ENCODE measurements at places on chromosomes 3 and 15. TPM values are rescaled to one million over a fixed set of nuclear protein-coding genes. Genes with fewer than 3 reads are reported as not detected.

GRCh38 chr15:81894061-81894460 is 151.8 kb downstream of the MEX3B start:
- no peak for DNase-seq

- no peak for DNase-seq
Measured at GRCh38 chr15:22902046-22902445, 63.6 kb downstream of the NIPA2 start.

OCA2 gene
- 6.5 TPM for total RNA-seq

IFT122 gene
- total RNA-seq: 74.4 TPM

NBEAL2 gene
- 92.1 TPM for total RNA-seq

- DNase-seq: no peak
Measured at GRCh38 chr3:124768812-124769211, 38.6 kb downstream of the UMPS start.

PLCB2 gene
- 16.9 TPM for total RNA-seq

- DNase-seq: peak; percentile 39
Measured at GRCh38 chr3:139534455-139534812, 5.1 kb downstream of the RBP1 start.

- DNase-seq: no peak
Measured at GRCh38 chr15:28219116-28219515, 102.9 kb downstream of the HERC2 start.

DNA sequence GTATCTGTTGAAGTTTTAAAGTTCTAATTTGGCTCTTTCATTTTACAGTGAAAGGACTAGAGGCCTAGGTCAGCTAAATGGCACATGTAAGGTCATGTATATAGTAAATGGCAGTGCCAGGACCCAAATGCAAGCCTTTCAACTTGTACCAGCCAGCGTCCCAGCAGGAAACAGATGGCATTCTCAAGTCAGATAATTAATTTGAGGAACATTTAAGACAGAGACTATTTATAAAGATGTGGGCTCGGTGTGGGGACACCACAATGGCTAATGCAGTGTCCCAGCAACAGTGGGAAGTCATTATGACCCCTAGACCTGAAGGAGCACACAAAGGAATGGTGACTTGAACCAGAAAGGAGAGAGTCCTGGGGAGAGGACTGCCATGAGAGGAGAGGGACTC is 6.1 kb downstream of the MINDY4B start:
- DNase-seq: no peak

- DNase-seq: no peak
Measured at GRCh38 chr15:74786551-74787165, 4.8 kb downstream of the CSK start.

DNA sequence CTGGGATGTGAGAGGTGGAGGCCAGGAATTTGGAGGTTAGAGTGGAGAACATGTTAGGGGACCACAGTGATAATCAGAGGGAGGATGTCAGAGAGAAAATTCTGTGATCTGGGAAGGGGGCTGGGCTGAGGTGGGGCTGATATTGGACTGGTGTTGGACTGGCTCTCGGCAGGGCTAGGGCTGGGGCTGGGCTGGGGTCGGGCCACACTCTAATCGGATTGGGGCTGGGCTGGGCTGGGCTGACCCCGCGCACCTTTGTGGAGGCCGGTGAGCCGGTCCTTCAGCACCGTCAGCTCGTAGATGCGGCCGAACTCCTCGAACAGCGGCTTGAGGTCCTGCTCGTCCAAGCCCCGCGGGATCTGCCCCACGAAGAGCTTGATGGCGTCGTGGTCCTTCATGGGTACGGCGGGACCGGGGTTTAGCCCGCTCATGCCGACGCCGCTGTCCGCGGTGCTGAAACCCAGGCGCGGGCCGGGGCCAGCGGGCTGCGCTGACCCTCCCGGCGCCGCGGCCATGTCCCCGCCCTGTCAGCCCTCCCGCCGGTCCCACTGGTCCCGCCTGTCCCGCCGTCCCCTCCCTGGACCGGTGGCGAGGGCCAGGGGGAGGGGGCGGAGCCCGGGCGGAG is 485 bp downstream of the CELF6 start:
- DNase-seq: no peak

DNA sequence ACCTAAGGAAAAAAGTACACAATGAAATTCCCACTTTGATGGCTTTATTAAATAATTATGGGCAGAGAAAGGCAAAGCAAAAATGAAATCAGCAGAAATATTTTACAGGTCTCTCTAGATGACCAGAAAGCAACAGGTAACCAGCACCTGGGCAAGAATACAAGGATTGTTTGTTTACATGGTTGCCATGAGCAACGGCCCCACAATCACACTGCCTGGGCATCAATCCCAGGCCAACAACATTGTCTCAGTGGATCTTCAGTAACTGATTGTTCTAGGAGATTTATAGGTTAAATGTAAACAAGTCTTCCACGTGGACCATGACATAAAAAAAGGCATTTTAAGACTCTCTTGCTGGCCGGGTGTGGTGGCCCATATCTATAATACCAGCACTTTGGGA is 82.6 kb downstream of the PDZRN3 start:
- DNase-seq: no peak

- DNase-seq: no peak
Measured at GRCh38 chr15:48962662-48963523, 826 bp downstream of the SHC4 start.

DNA sequence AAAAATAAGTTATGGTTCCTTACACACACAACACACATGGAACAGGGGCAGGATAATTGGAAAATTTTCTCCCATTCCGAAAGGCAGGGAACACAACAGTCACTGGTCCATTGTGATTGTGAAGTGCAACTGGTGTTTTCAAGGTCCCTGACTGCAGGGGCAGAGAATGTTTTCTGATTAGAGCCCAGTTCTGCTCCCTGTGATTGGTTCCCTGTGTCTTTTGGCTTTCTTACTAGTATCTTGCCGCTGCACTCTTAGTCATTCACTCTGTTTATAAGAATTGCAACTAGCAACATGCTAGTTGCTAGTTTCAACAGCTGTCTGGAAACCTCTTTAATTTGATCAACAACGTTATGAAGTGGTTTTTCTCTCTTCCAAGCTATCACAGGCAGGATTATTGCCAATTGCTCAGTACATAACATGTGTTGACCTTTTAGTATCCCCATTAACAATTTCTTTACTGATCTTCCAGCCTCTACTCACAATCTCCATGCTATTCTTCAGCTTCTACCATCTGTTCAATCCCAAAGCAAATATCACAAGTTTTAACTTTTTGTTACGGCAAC is 177.5 kb downstream of the EPHA6 start:
- DNase-seq: no peak

GRCh38 chr3:147572970-147573340 is 163.8 kb downstream of the ZIC1 start:
- no peak for DNase-seq

MESP1 gene
- total RNA-seq: 3.5 TPM

C2CD4A gene
- total RNA-seq: not detected

IL17RB gene
- total RNA-seq: 3.9 TPM

GRCh38 chr15:78434134-78434533 is 3.9 kb upstream of the IREB2 start:
- no peak for DNase-seq

- DNase-seq: no peak
Measured at GRCh38 chr3:19644405-19644804, 289.6 kb downstream of the EFHB start.

MITF gene
- 10.3 TPM for total RNA-seq

GRCh38 chr3:127750226-127751031 is 71.9 kb downstream of the MGLL start:
- DNase-seq: no peak

- no peak for DNase-seq
Measured at GRCh38 chr3:38099518-38099917, 37.4 kb downstream of the ACAA1 start.

- no peak for DNase-seq
Measured at GRCh38 chr3:30622047-30622545, 15.7 kb downstream of the TGFBR2 start.

RHOV gene
- total RNA-seq: 0.39 TPM

DNA sequence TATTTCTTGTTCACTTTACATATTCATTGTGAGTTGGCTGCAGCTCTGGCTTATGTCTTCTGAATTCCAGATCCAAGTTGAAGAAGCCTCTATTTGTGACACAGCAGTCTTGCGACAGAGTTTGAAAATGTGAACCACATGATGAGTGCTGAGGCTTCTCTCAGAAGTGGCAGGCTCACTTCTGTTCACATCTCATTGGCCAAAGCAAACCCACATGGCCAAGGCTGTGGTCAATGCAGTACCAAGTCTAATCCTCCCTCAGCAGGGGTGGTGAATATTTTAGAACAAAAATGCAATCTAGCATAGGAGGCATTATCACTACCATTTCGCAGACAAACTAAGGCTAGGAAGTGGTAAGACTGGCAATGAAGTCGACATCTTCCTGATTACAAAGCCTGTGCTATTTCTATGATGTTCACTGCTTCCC is 45.2 kb downstream of the CDCP1 start:
- DNase-seq: no peak

GRCh38 chr15:41104234-41104633 is 11.8 kb downstream of the INO80 start:
- no peak for DNase-seq

GRCh38 chr15:37758412-37758811 is 176.0 kb upstream of the TMCO5A start:
- DNase-seq: no peak

- DNase-seq: no peak
Measured at GRCh38 chr3:151290673-151291072, 12.3 kb upstream of the P2RY14 start.

- no peak for DNase-seq
Measured at GRCh38 chr15:57950381-57950946, 115.0 kb downstream of the ALDH1A2 start.

ALDH1A2 gene
- 16.2 TPM for total RNA-seq

GRCh38 chr3:183161552-183162336 is 790 bp downstream of the LAMP3 start:
- DNase-seq: no peak

COL8A1 gene
- 144 TPM for total RNA-seq

DNA sequence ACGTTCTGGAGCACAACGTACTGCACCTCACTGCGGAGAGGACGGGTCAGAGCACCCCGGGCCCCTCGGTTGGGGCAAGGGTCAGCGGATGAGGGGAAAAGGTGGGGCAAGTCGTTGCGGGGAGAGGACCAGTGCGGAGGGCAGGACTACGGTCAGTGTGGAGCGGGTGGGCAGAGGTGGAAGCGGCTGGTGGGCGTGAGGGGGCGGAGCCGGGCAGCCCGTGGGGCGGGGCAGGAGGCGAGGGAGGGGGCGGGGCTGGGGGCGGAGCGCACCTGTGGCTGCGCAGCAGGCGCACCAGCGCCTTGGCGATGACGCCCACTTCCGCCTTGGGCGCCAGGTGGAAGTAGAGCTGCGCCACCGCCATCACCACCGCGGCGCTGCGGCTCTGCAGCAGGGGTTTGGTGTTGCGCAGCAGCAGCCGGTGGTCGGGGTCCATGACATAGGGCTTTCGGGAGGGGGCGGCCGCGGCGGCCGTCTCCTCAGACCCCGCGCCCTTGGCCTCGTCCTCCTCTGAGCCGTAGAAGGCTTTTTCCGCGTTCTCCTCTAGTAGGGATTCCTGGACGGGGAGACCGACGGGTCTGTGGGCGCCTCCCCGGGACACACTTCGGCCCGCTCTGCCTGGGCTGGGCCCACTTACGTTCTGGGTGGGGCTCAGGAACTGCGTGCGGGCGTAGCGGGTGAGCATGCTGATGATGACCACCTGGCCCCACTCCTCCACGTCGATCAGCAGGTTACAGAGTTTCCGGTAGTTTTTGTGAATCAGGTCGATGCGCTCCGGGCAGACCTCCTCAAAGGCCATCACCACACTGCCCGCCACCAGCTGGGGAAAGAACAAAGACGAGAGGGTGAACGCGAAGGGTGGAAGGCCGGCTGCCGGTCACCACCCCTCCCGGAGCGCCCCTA is 29.2 kb downstream of the AP3B2 start:
- no peak for DNase-seq

GRCh38 chr3:177906126-177906511 is 630.1 kb upstream of the KCNMB2 start:
- DNase-seq: no peak

ATP11B gene
- 91.9 TPM for total RNA-seq

DNA sequence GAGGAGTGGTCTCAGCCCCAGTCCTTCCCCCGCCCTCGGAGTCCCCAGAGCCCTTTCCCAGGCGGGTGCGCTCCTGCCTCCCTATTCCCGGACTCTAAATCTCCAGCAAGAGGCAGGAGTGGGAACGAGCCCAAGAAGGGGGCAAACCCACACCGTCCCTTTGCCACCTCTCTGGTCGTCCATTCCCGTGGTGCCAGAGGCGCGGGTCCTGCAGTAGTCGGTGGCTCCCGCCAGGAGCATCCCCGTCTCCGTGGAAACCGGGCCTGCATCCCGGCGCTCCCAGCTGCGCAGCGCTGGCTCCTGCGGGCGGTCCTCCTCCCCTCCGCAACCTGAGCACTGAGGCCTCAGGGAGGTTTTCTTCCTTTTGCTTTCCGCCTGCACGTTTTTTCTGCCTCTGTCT is 44.8 kb downstream of the LHFPL4 start:
- DNase-seq: no peak

RTP3 gene
- not detected for total RNA-seq

MAP1A gene
- 21.9 TPM for total RNA-seq

- no peak for DNase-seq
Measured at GRCh38 chr3:31479431-31479830, 53.3 kb upstream of the STT3B start.

DNA sequence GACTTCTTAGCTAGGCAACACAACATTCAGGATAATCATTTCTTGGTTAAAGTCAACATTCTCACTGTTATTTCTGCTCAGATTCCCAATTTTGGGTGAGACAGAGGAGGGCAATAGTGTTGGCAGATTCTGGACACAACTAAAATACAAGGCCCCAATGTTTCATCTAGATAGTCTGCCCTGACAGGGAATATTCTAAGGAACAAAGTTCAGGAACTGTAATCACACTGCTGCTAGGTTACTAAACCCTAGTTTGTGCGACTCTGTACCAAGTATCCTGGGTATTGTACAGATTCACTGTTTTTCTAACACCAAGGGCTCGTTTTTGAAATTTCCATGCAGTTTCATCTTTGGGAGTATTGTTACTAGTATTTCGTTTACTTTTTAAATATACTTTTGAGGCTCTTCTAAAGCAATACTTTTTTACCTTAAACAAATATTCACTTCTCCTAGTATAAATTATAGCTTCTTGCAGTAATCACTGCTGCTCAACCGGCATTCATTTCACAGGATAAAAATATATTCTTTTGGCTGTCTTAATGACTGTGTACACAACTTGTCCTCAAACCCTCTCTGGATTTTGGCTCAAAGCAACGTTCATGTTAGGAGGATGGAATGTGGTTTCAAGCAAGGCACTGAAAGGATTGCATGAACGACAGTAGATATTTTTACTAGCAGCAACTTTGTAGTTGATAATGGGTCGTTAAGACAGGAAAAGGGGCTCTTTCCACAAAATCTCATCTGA is 167.4 kb downstream of the ADAMTS17 start:
- DNase-seq: no peak

CCR4 gene
- not detected for total RNA-seq

HEMK1 gene
- total RNA-seq: 8.8 TPM

TMEM108 gene
- not detected for total RNA-seq

GRCh38 chr3:100725935-100726513 is 16.7 kb downstream of the TFG start:
- DNase-seq: no peak

- DNase-seq: no peak
Measured at GRCh38 chr3:187985647-187986046, 168.3 kb upstream of the LPP start.

ACOX2 gene
- total RNA-seq: 43.1 TPM

All from tibial nerve (tissue), 4 donors.